ENCODE measurements at places on chromosomes 1 and 21. TPM values are rescaled to one million over a fixed set of nuclear protein-coding genes. Genes with fewer than 3 reads are reported as not detected.

Gene CFHR1
- total RNA-seq = 16.0 TPM

GRCh38 chr21:38712071-38712470, 93.7 kb upstream of the ETS2 start:
- no peak overlapping the region for H3K27ac ChIP-seq

Gene NPHS2
- total RNA-seq = not detected

DNA sequence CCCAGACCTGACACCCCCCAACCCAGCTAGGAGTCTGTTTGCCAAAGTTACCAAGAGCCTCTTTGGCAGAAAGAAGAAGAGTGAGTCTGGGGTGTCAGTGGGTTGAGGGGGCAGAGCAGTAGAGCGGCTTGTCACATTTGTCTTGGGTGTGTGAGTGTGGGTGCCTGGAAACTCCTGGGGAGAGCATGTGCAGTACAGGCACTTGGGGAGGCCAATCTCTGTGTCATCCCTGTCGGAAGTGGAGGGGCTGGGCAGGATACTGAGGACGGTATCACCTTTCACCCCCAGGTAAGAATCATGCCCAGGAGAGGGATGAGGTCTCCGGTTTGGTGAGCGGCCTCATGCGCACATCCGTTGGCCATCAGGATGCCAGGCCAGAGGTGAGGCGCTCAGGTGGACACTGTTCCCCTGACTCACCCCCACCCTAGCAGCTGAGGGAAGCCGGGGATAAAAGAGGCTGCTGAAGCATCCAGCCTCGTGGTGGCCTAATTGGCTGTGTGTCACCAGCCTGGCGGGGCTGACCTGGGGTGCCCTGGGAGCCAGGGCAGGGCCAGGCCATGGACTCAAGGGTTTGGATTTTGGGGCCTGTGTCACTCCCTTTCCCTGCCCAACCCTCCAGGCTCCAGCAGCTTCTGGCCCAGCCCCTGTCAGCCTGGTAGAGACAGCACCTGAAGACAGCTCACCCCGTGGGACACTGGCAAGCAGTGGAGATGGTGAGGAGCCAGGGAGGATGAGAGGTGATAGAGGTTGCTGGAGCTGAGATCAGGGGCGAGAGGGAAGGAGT, 3.3 kb downstream of the PLK3 start:
- peak; percentile 64 for DNase-seq
- peak overlapping the region; percentile 96 for H3K27ac ChIP-seq
- H3K4me1 ChIP-seq = peaks cover 37% of the 10 kb centered on the region

Gene TMEM51
- total RNA-seq = not detected

Gene TMIGD3
- total RNA-seq = 2.4 TPM

Gene ZBTB40
- 13.0 TPM for total RNA-seq

Gene PDC
- total RNA-seq = not detected

GRCh38 chr1:206004826-206005225, 1.6 kb upstream of the RAB7B start:
- H3K36me3 ChIP-seq = no peaks in the 10 kb centered on the region
- H3K4me3 ChIP-seq = no peak overlapping the region
- H3K27ac ChIP-seq = no peak overlapping the region
- no peaks in the 10 kb centered on the region for H3K27me3 ChIP-seq
- peaks cover 15% of the 10 kb centered on the region for H3K4me1 ChIP-seq

- no peak overlapping the region for H3K4me3 ChIP-seq
- H3K27ac ChIP-seq = no peak overlapping the region
- no peaks in the 10 kb centered on the region for H3K4me1 ChIP-seq
Measured at GRCh38 chr1:9621032-9621431, 30.5 kb upstream of the PIK3CD start.

GRCh38 chr21:43913928-43914327, 48.9 kb downstream of the AGPAT3 start:
- H3K36me3 ChIP-seq = no peaks in the 10 kb centered on the region
- H3K27me3 ChIP-seq = no peaks in the 10 kb centered on the region
- H3K27ac ChIP-seq = no peak overlapping the region
- DNase-seq = no peak
- H3K4me3 ChIP-seq = no peak overlapping the region
- no peaks in the 10 kb centered on the region for H3K4me1 ChIP-seq

Gene CCDC185
- not detected for total RNA-seq

GRCh38 chr1:25880518-25880917, 5.0 kb upstream of the PAQR7 start:
- DNase-seq = no peak
- no peaks in the 10 kb centered on the region for H3K36me3 ChIP-seq
- H3K27ac ChIP-seq = no peak overlapping the region
- H3K4me3 ChIP-seq = no peak overlapping the region
- H3K27me3 ChIP-seq = no peaks in the 10 kb centered on the region

DNA sequence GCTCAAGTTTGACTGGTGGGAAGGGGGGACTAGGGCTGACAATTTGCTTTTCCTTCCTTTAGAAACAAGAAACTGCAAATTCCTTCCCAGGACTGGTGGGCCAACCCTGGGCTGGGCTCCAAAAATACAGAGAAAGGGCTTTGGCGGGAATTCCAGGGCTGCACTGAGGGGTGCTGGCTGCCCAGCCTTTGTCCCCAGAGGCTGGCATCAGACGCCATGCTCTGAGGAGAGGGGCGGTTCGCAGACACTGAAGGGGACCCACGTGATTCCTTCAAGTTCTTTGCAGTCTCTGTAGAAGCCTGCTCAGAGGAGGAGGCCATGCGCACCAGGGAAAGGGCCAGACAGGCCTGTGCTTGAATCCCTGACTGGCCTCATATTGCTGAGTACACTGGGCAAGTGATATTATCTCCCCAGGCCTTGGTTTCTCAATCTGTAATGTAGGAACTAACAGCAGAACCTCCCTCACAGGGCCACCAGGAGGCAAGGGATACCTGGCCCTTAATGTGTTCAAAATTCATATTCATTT, 119.5 kb downstream of the EPHB2 start:
- no peaks in the 10 kb centered on the region for H3K36me3 ChIP-seq
- H3K27ac ChIP-seq = no peak overlapping the region
- H3K4me1 ChIP-seq = no peaks in the 10 kb centered on the region

- DNase-seq = no peak
- no peaks in the 10 kb centered on the region for H3K36me3 ChIP-seq
- H3K27me3 ChIP-seq = no peaks in the 10 kb centered on the region
- H3K4me1 ChIP-seq = no peaks in the 10 kb centered on the region
Measured at GRCh38 chr1:34328281-34328799, 151.6 kb downstream of the C1orf94 start.

GRCh38 chr1:71640116-71640515, 559.3 kb upstream of the ZRANB2 start:
- no peaks in the 10 kb centered on the region for H3K36me3 ChIP-seq
- no peaks in the 10 kb centered on the region for H3K4me1 ChIP-seq
- no peak overlapping the region for H3K4me3 ChIP-seq

GRCh38 chr1:48673332-48674105, 103.2 kb downstream of the BEND5 start:
- no peak overlapping the region for H3K27ac ChIP-seq

GRCh38 chr1:186626356-186626932, 53.8 kb downstream of the PTGS2 start:
- H3K36me3 ChIP-seq = no peaks in the 10 kb centered on the region
- H3K4me3 ChIP-seq = no peak overlapping the region
- H3K27me3 ChIP-seq = no peaks in the 10 kb centered on the region
- DNase-seq = no peak

DNA sequence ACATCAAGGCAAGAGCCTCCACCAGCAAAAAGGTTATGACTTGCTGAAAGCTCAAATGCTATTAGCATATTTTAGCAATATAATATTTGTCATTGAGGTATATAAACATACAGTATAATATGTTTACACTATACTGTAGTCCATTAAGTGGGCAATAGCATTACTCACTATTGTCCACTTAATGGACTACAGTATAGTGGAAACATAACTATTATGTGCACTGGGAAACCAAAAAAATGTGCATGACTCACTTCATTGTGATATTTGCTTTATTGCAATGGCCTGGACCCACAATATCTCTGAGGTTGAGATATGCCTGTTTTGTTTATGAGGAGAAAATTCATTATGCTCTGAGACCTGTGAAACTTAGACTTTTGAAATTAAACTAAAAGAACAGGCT, 300.0 kb downstream of the BARHL2 start:
- H3K27me3 ChIP-seq = no peaks in the 10 kb centered on the region
- no peaks in the 10 kb centered on the region for H3K36me3 ChIP-seq
- no peak for DNase-seq
- H3K4me1 ChIP-seq = no peaks in the 10 kb centered on the region
- H3K27ac ChIP-seq = no peak overlapping the region

Gene TNFRSF8
- 22.8 TPM for total RNA-seq

GRCh38 chr1:213332491-213332890, 281.4 kb downstream of the RPS6KC1 start:
- H3K27me3 ChIP-seq = no peaks in the 10 kb centered on the region
- no peaks in the 10 kb centered on the region for H3K4me1 ChIP-seq
- H3K27ac ChIP-seq = no peak overlapping the region
- no peak overlapping the region for H3K4me3 ChIP-seq

GRCh38 chr1:200452850-200453552, 43.2 kb upstream of the ZNF281 start:
- no peak overlapping the region for H3K27ac ChIP-seq
- no peaks in the 10 kb centered on the region for H3K27me3 ChIP-seq
- no peak for DNase-seq
- no peak overlapping the region for H3K4me3 ChIP-seq
- no peaks in the 10 kb centered on the region for H3K36me3 ChIP-seq
- H3K4me1 ChIP-seq = no peaks in the 10 kb centered on the region

- no peaks in the 10 kb centered on the region for H3K27me3 ChIP-seq
- peaks cover 2% of the 10 kb centered on the region for H3K4me1 ChIP-seq
- H3K27ac ChIP-seq = peak overlapping the region; percentile 62
- DNase-seq = no peak
- no peak overlapping the region for H3K4me3 ChIP-seq
Measured at GRCh38 chr1:236980673-236981072, 23.6 kb downstream of the MT1HL1 start.

DNA sequence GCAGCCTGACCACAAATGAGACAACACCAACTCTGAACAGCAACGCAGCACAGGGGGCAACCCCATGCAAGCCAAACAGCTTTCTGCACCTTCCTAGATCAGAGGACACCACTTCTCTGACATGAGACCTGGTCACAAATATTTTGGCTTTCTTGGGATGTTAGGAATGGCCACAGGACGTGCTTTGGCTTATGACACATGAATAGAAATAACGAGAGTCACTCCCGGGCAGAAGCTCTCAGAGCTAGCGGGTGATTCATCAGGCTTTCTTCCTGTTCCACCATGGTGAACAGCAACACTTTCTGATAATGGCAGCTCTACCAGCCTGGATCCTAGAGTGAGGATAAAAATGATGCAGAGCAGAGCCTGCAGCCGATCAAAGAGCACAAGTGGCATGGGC, 39.4 kb downstream of the PAFAH2 start:
- H3K36me3 ChIP-seq = peaks cover 51% of the 10 kb centered on the region
- no peak overlapping the region for H3K27ac ChIP-seq
- H3K27me3 ChIP-seq = no peaks in the 10 kb centered on the region
- H3K4me1 ChIP-seq = no peaks in the 10 kb centered on the region
- H3K4me3 ChIP-seq = no peak overlapping the region

DNA sequence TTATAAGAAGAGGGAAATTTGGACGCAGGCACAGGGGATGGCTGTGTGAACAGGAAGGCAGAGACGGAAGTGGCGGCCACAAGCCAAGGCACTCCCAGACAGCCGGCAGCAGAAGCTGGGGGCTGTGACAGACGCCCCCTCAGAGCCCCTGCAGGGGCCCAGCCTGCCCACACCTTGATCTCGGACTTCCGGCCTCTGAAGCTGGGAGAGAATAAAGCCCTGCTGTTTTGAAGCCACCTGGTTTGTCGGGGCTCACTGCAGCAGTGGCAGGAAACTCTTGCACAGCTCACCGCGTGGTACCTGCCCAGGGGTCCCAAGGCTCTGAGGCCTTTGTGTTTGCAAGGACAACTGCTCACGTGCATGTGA, 13.7 kb downstream of the MEGF6 start:
- DNase-seq = no peak
- H3K36me3 ChIP-seq = no peaks in the 10 kb centered on the region
- no peak overlapping the region for H3K27ac ChIP-seq
- H3K4me3 ChIP-seq = no peak overlapping the region

DNA sequence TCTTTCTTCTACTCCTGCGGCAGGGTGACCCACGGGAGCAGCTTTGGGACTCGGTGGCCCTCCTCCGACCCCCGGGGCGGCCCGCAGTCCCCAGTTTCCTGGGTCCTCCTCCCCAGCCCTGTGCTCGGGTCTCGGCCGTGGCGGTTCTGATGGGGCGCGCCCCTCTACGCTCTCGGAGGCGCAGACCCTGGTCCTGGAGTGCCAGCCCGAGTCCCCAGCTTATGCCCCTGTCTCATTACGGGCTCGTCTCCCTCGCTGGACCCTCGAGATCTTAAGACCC, 430 bp downstream of the BTG2 start:
- peaks cover 25% of the 10 kb centered on the region for H3K4me1 ChIP-seq
- peak overlapping the region; percentile 99 for H3K27ac ChIP-seq
- peak overlapping the region; percentile 90 for H3K4me3 ChIP-seq
- peaks cover 33% of the 10 kb centered on the region for H3K36me3 ChIP-seq
- H3K27me3 ChIP-seq = no peaks in the 10 kb centered on the region

Gene TRAF3IP3
- not detected for total RNA-seq

Gene MAD2L2
- 18.3 TPM for total RNA-seq

Gene MEX3A
- 1.3 TPM for total RNA-seq

Gene SV2A
- total RNA-seq = 5.9 TPM

DNA sequence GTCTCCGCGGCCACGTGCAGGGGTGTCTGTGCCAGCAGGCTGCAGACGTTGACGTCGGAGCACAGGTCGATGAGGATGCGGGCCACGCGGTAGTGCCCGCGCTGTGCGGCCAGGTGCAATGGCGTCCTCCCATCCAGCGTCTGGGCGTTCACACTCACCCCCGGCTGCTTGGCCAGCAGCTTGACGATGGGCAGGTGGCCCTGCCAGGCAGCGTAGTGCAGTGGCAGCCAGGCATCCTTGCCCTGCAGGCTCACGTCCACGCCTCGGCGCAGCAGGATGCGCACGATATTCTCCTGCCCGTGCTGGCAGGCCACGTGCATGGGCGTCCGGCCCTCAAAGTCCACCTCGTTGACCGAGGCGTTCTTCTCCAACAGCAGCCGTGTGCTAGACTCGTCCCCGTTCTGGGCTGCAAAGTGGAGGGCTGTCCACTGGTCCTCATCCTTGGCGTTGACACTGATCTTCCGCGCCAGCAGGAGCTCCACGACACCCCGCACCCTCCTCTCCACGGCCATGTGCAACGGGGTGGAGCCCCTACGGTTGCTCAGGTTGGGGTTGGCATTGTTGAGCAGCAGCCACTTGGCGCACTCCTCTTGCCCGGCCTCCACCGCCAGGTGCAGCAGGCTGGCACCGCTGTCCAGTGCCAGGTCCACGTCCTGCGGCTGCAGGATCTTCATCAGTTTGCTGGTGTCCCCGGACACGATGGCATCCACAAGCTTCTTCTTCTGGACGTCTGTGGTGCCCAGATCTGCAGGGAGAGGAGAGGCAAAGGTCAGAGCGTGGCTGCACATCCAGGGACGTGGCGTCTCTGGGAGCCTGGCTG, 25.4 kb downstream of the RIPK4 start:
- peaks cover 59% of the 10 kb centered on the region for H3K36me3 ChIP-seq
- no peak overlapping the region for H3K4me3 ChIP-seq
- DNase-seq = no peak
- no peak overlapping the region for H3K27ac ChIP-seq
- no peaks in the 10 kb centered on the region for H3K4me1 ChIP-seq
